ENCODE measurements at places on chromosomes 6 and 20.
A peak's percentile ranks its signal among the peaks of the same experiment; 100 is the strongest.

DNA sequence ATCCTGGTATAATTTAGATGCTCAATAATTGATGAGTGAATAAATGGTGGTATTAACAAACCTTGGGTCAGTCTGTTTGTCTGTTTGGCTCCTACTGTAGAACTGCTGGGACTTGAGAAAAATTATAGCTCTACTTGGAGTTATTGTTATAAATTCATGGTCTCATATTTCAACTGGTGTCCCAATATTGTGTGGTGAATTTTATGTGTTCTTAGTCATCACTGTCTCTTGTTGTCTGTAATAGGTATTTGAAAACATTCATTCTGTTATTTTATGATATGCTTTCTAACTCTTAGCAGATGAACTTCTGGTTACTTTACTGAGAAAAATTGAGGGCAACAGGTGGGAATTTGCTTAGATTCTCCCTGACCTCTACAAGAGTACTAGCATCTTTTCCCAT is 221.4 kb downstream of the CDKAL1 start:
- DNase-seq, result no peak

- no peak for DNase-seq
These were observed 113.9 kb downstream of the PRDM1 start for GRCh38 chr6:106199998-106200397.

DNA sequence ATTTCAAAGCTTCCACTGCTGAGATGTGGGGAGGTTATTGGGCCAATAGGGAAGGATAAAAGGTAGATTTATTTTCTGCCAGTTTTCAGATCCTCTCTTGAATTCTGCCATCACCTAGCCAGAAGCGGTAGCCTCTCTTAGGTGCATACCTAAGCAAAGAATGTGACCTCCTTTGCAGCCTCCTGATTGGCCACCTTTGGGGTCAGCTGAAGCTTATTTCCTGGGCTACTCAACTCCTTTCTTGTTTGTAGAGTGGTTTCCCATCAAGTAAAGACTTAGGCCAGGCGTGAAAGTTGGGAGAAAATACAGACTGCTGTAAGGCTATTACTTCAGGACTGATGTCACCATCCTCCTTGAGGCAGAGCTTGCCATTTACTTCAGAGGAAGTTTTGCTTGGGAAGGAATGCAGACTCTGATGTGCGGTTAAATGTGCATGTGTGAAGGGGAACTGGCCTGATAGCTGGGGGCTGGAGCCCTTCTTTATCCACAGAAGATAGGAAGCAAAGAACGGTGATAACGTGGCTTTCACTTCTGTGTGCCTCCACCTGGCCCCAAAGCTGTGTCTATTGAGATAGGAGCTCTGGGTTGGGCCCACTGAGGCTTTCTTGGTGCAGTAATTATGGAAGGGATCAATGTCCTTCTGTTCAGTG is 70.1 kb downstream of the TRMT11 start:
- no peak for DNase-seq

GRCh38 chr6:154448448-154449096 is 61.9 kb downstream of the CNKSR3 start:
- DNase-seq, result no peak

DNA sequence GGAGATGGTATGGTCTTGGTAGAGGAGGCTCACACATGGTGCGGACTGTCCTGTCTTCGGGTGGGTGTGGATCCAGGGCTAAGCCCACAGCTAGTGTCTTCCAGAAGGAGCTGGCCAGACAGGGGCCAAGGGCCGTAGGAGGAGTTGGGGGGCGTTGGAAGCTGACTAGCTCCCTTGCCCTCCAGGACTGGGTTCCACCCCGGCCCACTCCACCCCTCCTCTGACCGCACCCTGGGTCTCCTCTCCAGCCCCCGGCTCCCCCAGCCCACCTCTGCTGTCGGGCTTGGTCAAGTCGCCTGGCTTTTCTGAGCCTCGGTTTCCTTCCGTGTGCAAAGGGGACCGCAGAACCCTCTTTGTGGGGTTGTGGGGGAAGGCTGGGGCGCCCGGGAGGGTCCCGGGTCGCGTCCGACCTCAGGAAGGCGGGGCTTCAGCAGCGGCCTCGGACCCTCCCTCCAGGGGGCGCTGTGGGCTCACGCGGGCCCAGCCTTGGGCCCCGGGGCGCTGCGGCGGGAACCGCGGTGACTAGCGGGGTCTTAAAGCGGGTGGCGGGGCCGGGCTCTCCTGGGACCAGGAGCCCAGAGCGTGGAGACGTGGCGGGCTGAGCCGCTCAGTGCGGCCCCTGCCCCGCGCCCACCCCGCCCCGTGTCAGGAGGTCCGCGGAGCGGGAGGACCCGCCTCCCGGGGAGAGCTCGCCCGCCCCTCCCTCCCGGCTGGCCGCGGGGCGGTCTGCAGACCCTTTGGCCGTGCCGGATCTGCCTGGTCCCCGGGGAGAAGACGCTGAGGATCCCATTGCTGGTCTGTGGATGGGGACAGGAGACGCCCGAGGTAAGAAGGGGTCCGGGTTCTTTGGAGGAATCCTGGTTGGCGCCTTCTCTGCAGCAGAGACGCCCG is 5.4 kb downstream of the NPBWR2 start:
- peak; percentile 58 for DNase-seq

GRCh38 chr6:40386200-40386599 is 201.0 kb downstream of the LRFN2 start:
- DNase-seq, result no peak

DNA sequence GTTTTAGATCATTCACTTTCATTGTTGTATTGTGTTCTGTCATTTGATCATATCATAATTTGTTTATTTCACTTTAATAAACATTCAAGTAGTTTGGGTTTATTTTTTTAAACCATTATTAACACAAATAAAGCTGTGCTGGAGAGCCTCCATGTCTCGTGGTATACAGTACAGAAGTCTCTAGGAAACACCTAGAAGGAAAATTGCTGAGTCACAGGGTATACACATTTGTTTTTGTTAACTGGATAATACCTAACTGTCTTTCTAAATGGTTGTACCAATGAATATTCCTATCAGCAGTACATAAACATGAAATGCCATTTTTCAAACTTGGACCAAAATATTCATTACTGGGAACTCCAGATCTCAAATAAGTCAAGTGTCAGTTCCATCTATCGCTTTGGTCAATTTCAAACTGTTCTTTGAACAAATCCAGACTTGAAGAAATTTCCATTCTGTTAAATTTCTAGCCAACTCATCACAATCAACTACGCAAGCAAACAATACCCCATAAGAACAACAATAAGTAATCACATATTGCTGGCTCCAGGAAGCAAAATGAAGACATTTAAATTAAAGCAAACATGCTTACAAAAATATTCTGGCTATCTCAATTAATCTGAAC is 138.1 kb downstream of the ATXN1 start:
- DNase-seq, result no peak

- no peak for DNase-seq
These were observed 1.4 kb downstream of the LTA start for GRCh38 chr6:31573239-31574105.

DNA sequence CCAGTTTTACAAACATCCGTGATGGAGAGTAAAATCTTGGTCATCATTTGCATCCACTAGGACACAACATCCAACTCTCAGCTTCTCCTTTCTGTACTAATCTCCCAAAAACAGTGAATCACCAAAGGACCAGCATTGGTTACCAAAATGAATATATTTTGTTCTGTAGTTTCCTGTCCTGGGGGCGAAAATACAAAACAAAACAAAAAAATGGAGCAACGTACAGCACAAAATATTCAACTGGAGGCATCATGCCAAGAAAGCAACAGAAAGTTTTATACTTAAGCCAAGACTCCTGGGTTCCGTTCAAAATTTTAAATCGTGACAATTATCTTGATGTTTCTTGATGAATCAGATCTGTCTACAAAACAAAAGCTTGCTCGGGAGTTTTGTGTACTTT is 126.6 kb upstream of the CCDC28A start:
- DNase-seq, result no peak

GRCh38 chr20:48607544-48607865 is 220.3 kb downstream of the PREX1 start:
- no peak for DNase-seq

- DNase-seq, result no peak
These were observed 393 bp upstream of the FABP7 start for GRCh38 chr6:122778985-122779661.

DNA sequence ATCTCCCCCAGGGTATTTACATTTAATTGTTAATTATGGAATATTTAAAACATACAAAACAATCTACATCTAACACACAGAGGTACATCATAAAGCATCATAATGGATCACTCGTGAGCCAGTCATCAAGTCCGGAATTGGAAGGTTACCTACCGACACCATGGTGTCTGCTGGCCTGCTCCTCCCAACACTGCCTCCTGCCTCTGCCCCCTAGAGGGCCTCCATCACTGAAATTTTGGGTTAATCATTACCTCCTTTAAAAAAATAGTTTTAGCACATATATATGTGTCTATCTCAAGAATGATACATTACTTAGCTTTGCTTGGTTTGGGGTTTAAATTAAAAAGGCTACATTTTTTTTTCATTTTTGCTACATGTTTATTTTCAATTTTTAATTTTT is 114.6 kb upstream of the PDE10A start:
- DNase-seq, result no peak

DNA sequence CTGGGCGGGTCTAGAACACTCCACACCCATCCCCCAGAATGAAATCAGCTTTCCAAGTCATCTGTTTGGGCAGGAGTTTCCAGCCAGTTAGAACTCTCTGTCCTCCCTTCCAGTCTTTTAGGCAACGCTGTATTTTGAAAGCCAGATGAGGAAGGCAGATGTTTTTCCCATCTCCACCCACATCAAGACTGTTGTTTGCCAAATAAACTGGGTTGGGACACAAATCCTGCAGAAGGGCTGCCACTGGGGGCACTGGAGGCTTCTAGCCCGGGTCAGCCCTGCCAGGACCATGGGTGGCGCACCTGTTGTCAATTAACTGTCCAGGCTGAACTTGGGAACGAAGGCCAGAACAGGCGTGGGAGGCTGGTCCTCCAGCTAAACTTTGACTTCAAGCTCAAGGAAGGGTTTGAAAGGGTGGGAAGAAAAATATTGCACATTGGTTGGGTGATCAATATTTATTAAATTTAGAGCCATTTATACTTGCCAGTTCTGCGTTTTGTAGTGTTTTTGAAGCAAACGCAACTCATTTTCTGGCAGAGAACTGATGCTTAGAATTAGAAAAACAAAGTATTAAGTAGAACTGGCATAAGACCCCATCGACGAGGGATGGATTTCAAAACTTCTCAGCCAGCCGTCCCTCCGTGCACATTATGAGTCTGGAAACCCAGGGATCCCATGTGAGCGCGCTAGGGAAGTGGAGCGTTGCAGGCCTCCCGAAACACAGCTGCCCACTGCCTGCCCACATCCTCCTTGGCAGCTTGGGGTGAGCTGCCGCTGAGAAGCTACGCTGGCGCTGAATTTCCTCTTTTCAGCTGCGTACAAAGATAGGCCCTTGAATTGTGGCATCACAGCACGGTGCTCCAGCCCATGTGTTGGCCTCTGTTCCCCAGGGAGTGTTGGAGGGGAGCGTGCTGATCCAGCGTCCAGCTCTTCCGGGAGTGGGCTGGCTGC is 297.4 kb downstream of the QKI start:
- DNase-seq, result no peak

DNA sequence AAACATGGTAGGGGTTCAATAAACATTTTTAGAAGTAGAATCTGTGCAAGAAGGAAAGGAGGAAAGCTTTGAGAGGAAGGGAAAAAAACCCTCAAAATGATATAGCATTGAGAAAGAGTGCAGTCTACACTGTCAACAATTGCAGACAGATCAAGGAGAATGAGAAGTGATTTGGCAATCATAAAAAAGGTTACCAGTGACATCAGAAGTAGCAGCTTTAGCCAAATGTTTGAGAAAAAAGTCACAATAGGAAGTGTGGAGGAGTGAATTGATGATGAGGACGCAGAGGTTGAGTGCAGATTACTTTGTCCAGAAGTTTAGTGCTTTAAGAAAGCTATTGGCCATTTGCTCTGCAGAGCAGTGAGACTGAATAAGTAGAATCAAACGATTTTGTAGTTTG is 155.0 kb downstream of the GJA1 start:
- no peak for DNase-seq

GRCh38 chr6:7108196-7108963 is 619 bp downstream of the RREB1 start:
- no peak for DNase-seq

DNA sequence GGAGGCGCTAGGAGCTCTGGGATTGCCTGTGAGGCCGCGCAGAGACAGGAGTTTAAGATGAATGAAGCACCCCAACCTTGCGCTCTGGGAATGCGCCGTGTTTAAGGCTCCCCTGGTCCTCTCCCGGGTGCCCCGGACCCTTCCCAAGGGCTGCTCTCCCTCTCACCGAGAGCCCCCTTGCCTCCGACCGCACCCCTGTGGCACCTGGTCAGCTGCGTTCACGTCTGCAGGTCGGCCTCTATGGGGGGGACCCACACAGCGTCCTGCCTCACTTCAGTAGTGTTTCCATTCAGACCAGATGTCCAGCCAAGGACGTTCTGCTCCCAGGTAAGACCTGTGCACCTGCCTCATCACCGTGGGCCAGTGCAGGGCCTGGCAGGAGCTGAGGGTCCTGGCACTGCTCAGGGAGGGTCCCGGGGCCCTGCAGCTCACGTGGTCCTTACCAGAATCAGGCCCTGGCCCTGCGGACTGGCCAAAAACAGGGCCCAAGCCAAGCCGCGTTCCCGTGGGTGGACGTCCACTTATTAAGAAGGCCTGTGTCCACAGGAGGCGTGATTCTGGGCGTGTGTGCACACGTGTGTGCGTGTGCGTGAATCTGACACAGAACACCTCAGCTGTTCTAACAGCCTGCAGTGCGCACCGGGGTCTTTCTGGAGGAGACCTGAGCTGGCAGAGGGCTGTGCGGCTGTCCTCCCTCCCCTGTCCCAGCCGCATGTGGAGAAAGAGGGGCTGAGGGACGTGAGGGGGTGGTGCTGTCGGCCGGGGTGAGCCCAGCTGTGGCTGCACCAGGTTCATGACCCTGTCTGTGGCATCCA is 79.9 kb upstream of the BHLHE23 start:
- DNase-seq, result no peak

DNA sequence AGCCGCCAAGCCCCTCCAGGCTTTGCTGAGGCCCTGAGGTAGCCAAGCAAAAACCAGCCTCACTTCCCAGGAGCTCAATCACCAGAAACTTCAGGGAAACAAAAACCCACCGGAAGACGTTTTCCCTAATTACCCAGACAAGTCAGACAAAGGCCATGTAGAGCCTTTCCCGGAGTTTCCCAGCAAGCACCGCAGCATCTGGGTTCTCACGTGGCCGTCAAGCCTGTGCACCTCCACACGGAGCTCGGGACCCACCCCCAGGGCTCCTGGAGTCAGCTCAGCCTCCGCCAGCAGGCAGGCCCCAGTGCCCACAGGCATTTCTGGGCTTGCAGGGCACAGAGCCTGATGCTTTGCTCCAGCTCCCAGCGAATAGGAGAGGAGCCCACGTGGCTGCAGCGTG is 10.1 kb upstream of the MRGBP start:
- DNase-seq, result no peak

Data from central memory CD8-positive, alpha-beta T cell (primary cell).